ENCODE measurements at places on chromosomes 6 and 20.

- no peak for DNase-seq
Measured at GRCh38 chr6:100988391-100988984, 107.4 kb upstream of the ASCC3 start.

- DNase-seq = no peak
Measured at GRCh38 chr6:140041571-140042332, 667.3 kb upstream of the CITED2 start.

DNA sequence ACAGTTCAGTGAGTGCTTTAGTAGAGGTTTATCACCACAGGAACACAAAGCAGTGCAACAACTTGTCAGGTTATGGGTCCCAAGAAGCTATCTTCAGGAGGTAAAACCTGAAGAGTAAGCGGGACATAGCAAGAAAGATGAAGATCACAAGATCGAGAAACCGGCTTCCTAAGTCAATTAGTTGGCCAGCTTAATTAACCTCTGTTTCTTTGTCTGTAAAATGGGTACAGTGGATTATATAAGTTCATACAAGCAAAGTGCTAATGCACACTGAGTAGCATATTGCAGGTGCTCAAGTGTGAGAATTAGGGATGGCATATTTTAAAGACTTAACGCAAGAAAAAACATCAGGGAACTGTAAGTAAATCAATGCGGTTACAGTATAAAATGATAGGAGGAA, 12.5 kb downstream of the FBXO30 start:
- no peak for DNase-seq

DNA sequence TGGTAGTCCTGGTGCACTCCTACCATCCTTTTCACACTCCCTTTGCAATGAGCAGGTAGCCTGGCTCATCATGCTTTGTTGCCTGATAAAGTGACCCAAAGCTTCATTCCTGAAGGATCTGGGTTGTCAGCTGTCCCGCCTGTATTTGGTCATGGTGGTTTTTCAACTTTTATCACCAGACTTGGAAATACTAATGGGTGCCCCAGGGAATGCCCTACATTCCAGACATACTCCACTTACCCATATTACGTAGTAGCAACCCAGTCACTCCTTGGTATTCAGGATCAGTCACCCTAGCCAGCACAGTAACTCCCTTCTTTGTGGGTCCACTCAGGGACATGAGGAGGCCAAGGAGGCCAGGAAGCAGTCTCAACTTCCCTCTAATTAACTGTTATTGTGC, 199.2 kb downstream of the MAFB start:
- no peak for DNase-seq

DNA sequence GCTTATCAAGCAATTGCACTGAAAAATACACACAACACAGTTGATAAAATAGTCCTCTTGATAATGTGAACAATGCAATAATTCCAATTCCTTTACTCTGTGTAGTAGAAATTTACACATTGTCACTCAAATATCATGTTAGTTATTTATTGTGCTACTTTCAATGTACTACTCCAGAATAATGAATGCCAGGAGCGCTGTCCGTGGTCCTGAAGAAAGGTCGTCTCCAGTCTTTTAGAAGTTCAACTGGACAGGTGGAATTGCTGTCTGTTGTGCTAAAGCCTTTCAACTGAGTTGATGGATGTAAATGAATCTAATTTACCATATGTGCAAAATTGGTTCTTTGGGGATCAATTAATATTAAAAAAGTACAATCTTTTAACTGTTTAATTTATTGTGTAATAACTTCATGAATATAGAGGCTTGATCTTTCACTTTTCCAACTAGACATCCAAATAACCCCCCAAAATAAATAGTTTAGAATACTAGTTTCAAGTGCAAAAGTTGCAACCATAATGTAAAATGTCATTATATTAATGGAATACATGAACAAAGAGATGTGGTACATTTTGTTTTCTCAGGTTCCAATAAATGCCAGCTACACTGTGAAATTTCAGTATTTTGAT, 3.2 kb downstream of the GRIK2 start:
- no peak for DNase-seq

DNA sequence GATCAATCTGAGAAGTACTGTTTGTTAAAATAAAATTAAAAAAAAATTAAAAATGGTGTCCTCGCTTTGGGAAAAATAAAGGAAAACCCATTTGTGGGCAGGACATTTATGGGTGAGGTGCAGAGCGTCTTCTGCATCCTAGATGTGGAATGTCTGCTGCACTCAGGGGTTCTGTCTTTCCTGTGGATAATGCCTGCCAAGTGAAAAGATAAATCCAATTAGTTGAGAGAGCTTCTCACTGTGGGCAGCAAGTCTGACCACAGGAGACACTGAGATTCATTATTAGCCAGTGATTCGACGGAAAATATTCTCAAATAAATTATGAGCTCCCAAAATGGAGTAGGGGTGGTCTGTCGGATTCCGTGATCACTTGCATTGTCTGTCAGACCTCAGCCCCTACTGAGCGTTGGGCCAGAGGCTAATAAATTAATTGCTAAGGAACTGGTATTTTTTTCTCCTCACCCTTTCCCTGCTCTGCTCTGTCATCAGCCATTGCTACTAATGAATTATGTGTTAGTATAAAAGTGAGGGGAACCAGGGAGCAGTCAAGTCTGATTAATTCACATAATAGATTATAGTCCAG, 10.0 kb downstream of the GMPR start:
- no peak for DNase-seq

- DNase-seq = no peak
Measured at GRCh38 chr6:131765804-131766135, 42.0 kb upstream of the ENPP1 start.

DNA sequence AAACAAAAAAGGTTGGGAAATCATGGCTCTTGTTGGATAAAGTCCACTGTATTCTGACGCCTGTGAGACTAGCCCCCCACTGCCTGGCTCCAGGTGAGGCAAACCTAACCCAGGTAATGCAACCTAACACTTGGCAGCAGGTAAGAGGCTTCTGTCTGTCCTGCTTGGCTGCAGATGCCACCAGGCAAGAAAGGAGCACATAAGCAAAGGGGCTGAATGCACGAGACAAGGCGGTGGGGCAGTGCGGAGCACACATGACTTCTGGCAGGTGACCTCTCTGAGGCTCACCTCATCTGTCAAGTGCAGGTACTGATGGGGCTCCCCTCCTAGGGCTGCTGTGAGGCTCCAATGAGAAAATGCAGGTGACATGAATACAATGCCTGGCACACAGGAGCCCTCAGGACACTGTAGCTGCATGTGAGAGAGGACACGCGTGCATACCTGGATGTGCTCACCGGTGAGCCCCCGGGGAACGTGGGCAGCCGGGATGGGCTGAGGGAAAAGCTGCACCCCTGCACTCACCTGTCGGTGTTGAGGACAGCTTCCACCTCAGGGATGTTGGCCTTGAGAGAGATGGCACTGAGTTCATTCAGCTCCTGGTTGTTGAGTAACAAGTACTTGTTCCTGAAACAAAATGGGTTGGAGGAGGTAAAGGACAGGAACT, 54.1 kb downstream of the MYH7B start:
- no peak for DNase-seq

- no peak for DNase-seq
Measured at GRCh38 chr20:953742-954141, 37.6 kb upstream of the ANGPT4 start.

DNA sequence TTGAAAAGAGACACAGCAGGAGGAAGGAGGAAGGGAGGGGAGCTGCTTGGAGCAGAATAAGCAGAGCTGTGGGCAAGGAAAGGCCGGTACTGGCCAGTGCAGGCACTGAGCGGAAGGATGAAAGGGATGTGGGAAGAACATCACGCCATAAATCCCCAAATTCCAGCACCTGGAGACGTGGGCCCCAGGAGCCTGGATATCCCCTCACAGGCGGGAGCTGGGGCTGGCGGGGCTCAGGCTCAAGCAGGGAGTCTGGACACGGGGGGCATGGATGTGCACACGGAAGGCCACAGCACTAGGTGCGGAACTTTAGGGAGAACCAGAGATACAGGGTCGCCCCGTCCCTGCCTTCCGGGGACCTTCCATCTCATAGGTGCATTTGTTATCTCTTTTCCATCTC, 7.5 kb upstream of the RPP40 start:
- no peak for DNase-seq

DNA sequence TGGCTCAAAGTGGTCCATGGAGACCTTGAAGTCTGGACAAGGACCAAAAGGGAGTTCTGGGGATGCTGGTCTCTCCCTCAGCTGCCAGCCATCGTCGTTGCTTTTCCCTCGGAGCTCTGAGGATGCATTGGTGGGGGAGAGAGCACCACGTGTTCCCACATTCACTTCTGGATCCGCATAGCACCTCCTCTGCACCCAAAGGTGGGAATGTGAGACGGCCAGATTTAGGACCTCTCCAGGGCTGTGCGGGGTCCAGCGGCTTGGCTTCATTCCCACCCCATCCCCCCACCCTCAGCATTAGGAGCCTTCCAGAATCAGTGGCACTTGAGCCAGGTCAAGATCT, 1.1 kb downstream of the EPB41L1 start:
- no peak for DNase-seq

DNA sequence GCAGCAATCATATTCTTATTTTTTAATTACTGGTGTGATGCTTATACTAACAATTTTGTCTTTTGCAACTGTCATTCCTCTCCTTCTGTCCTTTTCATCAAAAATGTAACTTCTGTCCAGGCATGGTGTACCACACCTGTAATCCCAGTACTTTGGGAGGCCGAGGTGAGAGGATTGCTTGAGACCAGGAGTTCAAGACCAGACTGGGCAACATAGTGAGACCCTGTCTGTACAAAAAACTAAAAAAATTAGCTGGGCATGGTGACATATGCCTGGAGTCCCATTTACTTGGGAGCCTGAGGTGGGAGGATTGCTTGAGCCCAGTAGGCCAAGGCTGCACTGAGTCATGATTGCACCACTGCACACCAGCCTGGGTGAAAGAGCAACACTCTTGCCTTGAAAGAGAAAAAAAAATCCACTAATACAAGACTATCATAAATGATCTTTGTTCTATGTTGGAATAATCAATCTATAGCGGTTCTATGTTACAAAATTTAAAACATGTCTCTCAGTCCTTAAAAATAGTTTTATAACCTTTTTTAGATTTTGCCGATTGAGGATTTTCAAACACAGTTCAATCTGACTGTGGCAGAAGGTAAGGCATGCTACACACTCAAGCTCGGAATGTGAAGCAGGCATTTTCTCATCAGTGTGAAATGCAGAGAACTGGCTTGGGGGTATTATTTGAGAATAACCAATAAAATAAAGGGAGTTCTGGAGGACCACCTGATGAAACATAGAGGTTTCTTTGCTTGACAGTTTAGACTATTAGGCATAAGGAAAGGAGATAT, 70.4 kb downstream of the ENPP1 start:
- DNase-seq = no peak

DNA sequence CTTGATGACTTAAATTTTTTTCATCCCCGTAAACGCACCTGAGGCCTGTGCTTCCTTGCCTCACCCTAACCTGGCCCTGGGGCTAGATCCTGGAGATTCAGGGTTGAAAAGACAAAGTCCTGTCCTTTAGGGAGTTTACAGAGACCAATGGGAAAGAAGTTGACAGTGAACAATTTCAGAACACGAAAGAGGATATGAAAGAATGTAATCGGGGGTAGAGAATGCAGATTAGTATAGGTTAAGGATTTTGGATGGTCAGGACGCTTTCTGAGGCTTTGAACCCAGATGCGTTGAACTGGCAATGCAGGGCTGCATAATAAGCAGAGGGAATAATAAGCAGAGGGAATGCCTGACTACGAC, 1.7 kb upstream of the FBXO5 start:
- no peak for DNase-seq

DNA sequence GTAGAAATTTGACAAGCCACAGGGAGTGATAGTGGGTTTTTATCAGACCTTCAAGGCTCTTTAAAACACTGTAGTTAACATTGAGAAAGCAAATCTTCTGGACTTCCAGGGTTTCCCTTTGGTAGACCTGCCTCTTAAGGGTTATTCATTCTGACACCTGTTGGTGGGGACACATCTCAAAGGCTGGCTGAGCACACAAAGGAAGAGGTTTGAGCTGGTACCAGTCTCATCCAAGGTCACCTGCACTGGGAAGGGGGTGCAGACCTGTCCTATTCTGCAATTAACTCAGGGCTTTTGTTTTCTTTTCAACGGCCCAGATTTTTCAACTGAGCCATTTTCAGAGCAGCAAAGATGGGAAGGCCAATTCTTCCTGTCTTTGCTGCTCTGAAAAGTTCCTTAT, 45.6 kb downstream of the EDN1 start:
- no peak for DNase-seq

DNA sequence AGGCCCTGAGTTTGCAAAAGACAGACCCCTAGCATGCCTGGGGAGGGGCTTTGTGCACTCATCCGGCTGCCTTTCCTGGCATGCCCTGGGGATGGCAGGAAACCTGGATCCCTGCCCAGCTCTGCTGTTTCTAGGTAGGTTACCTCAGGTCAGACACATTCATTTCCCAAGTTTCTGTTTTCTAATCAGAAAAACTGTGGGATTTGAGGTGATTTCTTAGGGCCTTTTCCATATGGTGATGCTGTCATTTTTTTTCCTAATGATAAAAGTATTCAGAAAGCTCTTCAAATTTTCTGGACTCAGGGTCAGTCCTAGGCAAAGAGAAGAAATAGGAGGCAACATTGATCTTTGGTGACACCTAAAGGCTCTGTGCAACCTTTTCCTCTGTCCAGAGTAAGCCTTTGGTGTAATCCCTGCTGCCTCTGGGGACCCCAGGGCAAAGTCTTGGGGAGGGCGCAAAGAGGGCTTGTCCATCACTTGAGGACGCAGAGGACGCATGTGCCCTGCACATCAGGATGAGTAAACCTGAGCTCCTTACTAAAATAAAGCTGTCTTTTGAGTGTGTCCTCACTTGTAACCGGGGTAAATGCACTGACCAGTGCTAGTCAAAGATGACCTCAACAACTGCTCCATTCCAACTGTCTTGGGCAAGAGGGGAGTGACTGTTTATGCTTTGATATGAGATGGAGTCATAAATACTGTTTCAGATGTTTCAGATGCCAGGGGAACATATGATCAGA, 13.5 kb upstream of the TRAM2 start:
- DNase-seq = no peak

GRCh38 chr20:13401596-13401995, 180.5 kb downstream of the ISM1 start:
- no peak for DNase-seq

DNA sequence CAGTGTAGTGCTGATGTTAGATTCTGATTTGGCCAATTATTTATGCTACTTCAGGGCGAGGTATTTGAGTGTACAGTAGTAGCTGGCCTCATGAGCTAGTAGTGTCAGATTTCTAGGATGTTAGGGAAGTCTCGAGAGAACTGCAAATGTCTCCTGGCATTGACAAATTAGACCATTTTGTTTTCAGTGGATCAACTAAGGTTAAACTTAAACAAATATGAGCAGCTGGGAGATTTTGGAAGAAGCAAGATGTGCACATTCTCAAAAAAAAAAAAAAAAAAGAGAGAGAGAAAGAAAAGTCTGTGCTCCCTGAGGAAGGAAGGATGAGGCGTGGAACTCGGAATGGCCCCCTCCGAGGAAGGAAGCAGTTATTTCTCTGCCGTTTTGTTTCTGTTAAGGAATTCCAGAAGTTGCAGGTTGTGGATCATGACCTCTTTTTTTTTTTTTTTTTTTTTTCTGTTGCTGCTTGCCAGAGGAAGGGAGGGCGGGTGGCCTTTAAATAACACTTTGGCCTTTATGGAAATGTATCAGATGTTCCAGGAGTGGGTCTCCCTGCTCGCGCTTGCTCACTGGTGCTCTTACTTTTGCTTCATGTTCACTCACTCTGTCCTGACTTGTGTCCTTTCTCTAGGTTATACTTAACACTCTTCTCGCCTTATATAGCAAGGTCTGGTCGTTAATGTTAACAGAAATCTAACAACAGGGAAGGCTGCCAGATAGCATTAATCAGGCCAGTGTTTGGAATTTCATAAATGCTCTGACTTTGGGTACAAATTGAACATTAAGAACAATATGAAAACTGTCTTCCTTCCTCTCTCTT, 124.4 kb downstream of the TCP11 start:
- DNase-seq = no peak

GRCh38 chr6:161068321-161068741, 76.8 kb downstream of the MAP3K4 start:
- no peak for DNase-seq
